NCI-H2081 (cell line): ENCODE measurements at places on chromosomes 4 and X.

- no peak for DNase-seq
Observed at GRCh38 chrX:48471504-48471903, 1.4 kb upstream of the SLC38A5 start.

GRCh38 chr4:123398066-123398852, 1.7 kb downstream of the SPRY1 start:
- peak; percentile 76 for DNase-seq

- DNase-seq, result no peak
Observed at GRCh38 chrX:3806630-3807029, 93.2 kb upstream of the PRKX start.

DNA sequence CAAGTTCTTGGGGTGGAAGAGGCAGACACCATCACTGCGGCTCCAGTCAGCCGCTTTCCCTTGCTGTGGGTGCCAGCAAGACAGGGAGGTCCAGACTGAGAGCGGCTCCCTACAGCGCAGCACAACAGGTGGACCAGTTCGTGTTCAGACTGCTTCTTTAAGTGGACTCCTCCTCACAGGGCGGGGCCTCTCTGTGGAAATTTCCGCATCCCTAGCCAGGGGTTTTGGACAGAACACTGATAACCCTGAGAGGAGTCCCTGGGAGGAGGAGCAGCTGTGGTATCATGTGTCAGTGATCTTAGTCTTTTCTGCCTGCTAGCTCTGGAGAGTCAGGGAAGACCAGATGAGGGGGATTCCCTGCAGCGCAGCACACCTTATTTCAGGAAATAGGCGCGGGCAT, 48.5 kb downstream of the MAGEC2 start:
- DNase-seq, result no peak

DNA sequence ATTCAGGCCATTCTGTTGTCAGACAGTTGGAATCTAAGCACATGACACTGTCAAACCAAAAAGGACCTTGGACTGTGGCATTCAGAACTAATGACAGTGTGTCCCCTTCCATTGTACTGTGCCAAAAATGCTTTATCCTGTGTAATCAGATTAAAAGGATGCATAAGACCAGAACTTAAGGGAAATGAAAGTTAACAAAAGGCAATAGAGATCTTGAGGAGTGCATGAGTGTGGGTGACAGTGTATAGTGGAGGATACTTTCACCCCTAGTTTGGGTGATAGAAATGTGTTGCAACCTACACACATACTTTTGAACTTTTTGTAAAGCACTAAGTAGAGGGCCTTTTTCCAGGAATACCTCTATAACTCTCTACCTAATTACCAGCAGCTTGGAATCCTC, 4.5 kb downstream of the CYSLTR1 start:
- DNase-seq, result no peak

DNA sequence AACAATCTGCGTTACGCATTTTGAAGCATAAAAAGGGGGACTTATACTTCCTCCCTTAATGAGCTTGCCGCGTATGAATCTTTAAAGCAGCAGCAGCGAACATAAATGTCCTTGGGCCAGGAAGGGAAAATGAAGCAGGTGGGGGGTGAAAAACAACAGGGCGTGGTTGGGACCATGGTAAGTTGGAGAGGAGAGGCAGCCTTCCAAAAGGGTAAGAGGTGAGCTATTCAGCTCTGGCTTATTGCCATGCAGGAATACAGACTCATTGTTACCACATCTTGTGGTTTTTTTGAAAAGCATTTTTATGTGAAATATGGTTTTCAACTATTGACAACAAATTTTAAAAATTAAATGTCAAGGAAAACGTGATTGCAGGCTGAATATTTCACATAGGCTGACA, 710.7 kb upstream of the FAM241A start:
- no peak for DNase-seq

DNA sequence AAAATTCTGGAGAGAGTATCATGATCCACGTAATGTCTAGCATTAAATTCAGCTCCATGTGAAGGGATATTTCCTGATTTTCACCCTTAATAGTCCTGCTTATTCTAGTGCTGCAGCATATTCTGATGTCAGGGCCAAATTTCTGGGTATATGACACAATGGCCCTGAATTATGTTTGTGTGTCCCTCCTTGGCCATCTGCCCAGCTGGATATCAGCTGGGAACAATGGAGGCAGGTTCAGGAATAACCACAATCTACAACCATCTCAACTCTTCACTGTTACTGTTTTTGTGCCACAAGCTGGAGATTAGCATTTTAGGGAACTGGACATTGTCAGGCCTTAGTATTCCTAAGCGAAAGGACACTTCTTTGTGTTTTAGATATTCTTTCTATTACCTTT, 3.5 kb downstream of the GLRB start:
- peak; percentile 6 for DNase-seq

GRCh38 chr4:59553063-59553720, 1646.9 kb upstream of the ADGRL3 start:
- no peak for DNase-seq

DNA sequence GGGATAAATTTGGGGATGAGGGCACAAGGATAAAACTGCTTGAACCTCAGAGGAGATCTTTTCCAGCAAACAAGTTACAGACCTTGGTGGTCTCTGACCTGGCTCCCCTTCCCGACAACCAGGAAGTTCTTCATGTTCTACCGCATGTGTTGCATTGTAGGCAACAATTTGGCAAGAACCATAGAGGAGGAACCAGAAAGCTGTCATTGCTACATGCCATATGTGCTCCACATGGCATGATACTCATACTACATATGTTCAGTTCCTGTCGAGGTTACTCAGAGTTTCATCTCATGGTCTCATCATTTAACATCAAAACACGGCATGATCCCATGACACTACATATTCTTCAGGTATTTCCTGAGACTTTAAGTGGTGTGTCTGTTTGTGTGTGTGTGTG, 235.9 kb downstream of the OR13H1 start:
- no peak for DNase-seq
